CD14-positive monocyte (primary cell): ENCODE measurements at places on chromosomes 3 and 15.

GRCh38 chr3:18378218-18378617 lies 46.9 kb downstream of the SATB1 start:
- DNase-seq, result no peak

- DNase-seq, result no peak
Observed at GRCh38 chr3:28218071-28218916, 23.1 kb upstream of the CMC1 start.

- peak; percentile 35 for DNase-seq
Observed at GRCh38 chr3:42720126-42720525, 17.5 kb upstream of the HHATL start.

DNA sequence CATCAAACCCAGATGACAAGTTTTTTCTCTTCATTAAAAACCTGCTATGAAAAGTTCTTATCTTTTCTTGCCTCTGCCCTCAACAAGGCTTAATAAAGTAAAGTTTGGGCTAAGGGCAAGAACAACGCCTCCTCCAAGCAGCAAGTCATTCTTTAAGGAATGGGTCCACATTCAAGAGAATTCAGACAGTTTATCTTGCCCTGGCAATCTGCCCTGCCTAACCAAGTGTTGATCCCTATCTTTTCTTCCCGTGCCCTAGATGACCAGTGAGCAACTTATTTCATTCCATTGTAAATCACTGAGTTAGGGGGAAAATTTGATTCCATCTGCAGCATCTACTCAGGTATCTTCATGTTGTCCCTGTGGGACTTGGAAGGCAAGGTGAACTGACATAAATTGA lies 370.3 kb upstream of the DPPA4 start:
- DNase-seq, result no peak

DNA sequence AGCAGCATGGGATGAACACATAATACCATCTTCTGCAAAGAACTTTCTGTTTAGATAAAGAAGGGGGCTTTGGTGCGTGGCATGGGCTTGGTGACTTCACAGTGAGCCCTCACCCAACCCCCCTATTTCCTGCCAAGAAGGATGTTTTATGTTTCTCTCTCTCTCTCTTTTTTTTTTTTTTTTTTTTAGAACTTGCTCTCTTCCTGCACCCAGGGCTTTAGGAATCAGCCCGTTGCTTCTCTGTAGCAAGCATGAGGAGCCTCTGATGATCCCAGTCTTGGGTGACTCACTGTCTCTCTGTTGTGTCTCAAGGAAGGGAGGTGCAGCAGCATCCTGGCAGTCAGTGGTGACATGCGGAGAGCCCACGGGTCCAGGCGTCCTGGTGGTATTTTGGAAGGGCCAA lies 49.1 kb downstream of the CCK start:
- DNase-seq, result no peak

- DNase-seq, result peak; percentile 53
Observed at GRCh38 chr15:74799255-74799855, 13.3 kb upstream of the LMAN1L start.

- no peak for DNase-seq
Observed at GRCh38 chr15:37921527-37922385, 12.7 kb upstream of the TMCO5A start.

DNA sequence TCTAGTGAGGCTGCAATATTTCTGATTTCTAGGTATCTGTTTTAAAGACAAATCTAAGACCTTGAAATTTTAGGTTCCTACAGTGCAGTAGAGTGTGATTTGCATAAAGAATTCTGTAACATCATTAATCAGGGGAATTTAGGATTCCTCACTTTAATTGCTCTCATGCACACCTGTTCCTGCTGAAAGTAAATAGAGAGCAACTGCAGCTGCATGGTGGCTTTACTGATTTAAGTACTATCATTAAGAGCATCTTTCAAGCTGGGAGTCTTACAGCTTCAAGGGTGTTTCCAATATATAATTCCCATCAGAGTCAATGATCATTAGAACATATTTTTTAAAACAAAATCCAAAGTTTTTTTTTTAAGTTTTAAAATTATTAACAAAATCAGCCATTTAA lies 36.0 kb upstream of the C3orf70 start:
- DNase-seq, result no peak

DNA sequence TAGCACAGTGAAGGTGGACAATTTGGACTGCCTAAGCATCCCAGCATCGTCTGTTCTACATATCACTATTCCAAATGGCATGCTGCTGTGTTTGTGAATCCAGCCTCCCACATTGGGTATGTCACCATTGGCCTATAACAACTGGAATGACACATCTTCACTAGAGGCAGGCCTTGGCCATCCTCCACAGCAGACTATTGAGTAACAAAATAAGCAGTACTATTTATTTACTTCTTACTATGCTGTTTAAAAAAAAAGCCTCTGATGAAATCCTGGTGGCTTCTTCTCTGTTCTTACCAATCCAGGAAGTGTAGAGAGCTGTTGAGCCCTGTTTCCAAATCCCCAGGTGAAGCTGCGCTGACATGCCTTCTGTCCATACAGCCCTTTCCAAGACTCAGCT lies 30.6 kb upstream of the CERS3 start:
- peak; percentile 66 for DNase-seq

GRCh38 chr15:85479071-85479647 lies 98.8 kb downstream of the AKAP13 start:
- DNase-seq, result no peak

GRCh38 chr15:23402140-23402539 lies 44.9 kb downstream of the GOLGA6L2 start:
- DNase-seq, result no peak

- peak; percentile 59 for DNase-seq
Observed at GRCh38 chr3:52339612-52340011, 23.5 kb downstream of the DNAH1 start.

GRCh38 chr15:61046291-61046690 lies 182.8 kb downstream of the RORA start:
- DNase-seq, result no peak

GRCh38 chr3:139954146-139954860 lies 19.3 kb downstream of the CLSTN2 start:
- DNase-seq, result no peak

DNA sequence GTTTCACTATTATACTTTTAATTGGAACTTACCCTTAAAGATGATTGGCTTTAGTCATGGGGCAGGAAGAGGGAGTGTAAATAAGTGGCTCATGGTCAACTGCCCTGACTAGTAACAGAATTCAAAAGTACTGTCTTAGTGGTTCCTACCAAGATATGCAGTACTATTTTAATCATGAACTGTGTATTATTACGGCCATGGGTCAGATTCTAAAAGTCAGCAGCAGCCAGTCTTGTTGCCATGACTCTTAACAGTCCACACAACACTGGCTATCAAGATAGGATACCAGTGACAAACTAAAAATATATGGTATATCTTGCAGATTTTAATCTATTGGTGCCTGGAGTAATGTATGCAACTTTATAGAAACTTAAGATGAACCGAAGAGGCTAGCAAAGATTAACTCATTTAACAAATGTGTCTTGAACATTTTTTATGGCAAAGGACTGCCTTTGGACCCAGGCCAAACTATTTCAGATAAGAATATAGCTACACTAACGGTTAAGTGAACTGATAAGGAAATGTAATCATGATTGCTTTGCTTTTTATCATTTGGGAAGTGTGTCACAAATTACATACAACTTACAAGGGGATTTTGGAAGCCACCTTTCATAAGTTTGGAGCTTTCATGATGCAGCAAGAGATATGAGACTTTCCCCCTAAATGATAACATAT lies 163.7 kb downstream of the TCF12 start:
- DNase-seq, result no peak

DNA sequence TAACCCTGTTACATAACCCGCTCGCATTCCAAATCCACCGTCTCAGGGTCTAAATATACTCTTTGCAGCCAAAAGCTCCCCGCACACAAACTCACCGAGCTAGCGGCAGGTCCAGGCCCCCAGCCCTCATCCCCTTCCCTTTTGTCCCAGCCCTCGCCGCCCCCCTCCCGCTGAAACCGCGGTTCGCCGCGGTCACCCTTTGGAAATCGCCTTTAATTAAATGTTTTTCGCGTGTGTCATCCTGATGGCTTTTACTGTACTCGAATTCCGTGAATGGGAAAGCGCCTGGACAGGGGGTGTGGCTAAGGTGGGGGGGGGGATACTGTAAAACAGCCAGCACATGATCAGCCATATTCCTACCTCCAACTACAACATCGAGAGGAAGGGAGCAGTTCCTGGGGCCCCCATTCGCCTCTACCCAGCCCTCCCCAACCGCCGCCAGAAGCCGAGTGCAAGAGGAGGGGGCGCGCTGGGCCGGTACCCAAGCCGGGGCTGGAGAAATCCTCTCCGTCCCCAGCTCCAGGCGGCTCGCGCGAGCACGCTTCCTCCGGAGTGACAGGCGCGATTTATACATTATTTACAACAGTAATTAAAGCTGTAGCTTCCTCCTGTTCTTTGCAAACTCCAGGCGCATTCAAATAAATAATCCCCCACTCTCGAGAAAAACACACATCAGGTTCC lies 1.7 kb downstream of the RORA start:
- DNase-seq, result no peak

GRCh38 chr3:155217591-155217990 lies 75.9 kb downstream of the STRIT1 start:
- DNase-seq, result no peak
